Aortic smooth muscle cell (primary cell): ENCODE measurements at places on chromosomes 6 and 20. TPM values are rescaled to one million over a fixed set of nuclear protein-coding genes. Genes with fewer than 3 reads are reported as not detected.

MICB gene
- total RNA-seq, result 14.4 and 20.9 TPM in 2 replicates

MCHR2 gene
- not detected in 2 replicates for total RNA-seq

CD109 gene
- 10.4 and 25.8 TPM in 2 replicates for total RNA-seq

ADTRP gene
- total RNA-seq, result 0.66 and 2.6 TPM in 2 replicates

CDH4 gene
- not detected in 2 replicates for total RNA-seq

GNRH2 gene
- 0.26 and 0.50 TPM in 2 replicates for total RNA-seq

NELFCD gene
- 48.4 and 50.1 TPM in 2 replicates for total RNA-seq

PRRT1 gene
- total RNA-seq, result 0.26 and 0.50 TPM in 2 replicates
